NCI-H187 (cell line): ENCODE measurements at places on chromosomes 6 and 20.
A peak's percentile ranks its signal among the peaks of the same experiment; 100 is the strongest.

GRCh38 chr6:67680297-67680932, 954.7 kb upstream of the ADGRB3 start:
- no peak for DNase-seq

DNA sequence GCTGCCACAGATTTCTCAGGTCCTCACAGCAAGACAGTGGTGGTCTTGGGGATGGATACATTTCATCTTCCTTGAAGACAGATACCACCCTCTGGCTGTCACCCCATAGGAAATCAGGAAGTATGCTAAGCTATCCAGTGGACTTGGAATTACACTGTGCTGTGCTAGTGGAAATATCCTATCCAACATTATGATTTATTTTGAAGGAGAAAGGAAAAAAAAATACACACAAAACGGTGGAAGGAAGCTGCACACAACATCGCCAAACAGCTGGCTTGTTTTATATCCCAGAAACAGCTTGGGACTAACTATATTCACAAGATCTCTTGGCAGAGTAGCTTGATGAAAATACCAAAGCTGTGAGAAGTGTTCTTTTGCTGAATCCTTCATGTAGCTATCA, 257.6 kb downstream of the LAMA2 start:
- no peak for DNase-seq

DNA sequence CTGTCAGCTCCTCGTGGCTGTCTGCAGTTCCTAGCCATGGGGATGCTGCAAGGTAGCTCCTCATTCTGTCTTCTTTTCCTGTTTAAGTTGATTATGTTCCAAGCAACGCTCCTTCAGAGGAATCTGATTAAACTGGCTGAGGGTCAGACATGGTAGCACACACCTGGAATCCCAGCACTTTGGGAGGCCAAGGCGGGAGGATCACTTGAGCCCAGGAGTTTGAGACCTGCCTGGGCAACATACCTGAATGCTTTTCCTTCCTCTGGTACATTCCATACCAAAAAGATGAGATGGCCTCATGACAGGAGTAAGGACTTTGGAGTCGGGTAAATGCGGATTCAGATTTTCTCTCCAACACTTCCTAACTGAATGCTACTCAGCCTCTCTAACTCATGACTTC, 246.8 kb upstream of the JARID2 start:
- no peak for DNase-seq

GRCh38 chr20:36573798-36574365, 485 bp downstream of the TGIF2 start:
- no peak for DNase-seq

- no peak for DNase-seq
These were observed 60.4 kb downstream of the HMGCLL1 start for GRCh38 chr6:55518529-55519060.

DNA sequence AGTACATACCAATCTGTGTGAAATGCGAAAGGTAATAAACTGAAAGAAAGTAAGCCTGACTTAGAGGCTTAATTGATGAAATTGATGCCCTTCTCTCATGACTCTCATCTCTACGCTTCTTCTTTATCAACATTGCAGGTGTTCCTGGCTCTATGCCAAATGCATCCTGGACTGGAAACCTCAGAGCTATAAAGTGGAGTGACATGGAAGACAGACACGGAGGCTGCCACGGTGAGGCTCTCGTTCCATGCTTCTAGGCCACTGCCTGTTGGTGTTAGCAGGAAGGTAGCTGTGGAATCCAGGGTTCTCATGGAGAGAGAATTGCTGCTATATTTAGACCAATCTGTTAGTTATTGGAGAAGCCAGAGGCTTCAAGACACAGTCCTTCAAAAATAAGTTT, 73.2 kb downstream of the C6orf52 start:
- DNase-seq, result peak; percentile 4

- no peak for DNase-seq
These were observed 57.8 kb downstream of the PPP1R3G start for GRCh38 chr6:5142915-5143314.

GRCh38 chr6:827431-827830, 134.5 kb upstream of the EXOC2 start:
- DNase-seq, result no peak

GRCh38 chr20:53413186-53413631, 180.4 kb downstream of the ZNF217 start:
- peak; percentile 46 for DNase-seq

DNA sequence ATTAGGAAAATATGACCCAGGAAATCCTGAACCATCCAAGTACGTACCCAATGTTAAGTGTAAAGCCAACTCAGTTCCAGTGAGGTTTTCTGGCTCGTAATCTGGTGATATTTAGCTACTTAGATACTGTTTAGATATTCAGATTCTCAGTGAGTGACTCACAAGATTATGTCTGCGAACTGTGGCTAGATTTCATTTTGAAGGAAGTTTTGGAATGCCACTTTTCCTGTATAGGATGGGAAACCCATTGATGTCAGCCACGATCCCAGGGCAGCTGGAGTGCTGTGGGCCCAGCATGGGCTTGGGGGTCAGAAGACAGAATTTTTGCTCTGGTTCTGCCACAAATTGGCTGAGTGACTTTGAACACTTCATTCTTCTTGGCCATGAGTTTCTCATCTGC, 76.3 kb downstream of the TMEM170B start:
- no peak for DNase-seq

- no peak for DNase-seq
These were observed 162.3 kb upstream of the PDE10A start for GRCh38 chr6:165825256-165825815.

- no peak for DNase-seq
These were observed 65.8 kb downstream of the MAP3K4 start for GRCh38 chr6:161057103-161058091.

DNA sequence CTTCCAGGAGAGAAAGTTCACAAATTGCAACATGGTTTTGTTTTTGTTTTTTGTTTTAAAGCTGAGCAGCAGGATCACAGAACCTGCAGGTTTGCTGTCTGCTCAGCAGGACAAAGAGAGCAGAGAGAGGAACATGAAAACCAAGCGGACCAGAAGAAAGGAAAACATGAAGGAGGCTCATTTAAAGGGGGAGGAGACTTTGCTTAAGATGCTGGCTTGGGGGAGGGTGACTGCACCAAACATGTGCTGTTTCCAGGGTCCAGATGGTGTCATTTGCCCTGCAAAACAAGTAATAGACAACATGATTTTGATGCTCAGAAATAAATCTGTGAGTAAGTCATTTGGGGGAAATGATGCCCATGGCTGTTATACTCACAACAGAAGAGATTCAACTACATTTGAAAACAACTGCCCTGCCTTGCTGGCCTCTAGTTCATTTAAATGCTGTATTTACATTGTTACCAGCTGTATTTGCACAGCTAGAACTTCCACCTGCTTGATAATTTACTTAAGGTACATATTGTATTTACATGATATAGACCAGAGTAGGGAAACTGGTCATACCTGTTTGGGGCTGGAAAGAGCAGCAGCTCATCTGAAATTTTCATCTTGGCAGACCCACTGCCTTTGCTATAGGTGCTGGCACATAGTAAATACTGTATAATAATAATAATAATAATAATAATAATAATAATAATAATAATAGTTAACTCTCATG, 32.2 kb upstream of the CHD6 start:
- DNase-seq, result peak; percentile 49

DNA sequence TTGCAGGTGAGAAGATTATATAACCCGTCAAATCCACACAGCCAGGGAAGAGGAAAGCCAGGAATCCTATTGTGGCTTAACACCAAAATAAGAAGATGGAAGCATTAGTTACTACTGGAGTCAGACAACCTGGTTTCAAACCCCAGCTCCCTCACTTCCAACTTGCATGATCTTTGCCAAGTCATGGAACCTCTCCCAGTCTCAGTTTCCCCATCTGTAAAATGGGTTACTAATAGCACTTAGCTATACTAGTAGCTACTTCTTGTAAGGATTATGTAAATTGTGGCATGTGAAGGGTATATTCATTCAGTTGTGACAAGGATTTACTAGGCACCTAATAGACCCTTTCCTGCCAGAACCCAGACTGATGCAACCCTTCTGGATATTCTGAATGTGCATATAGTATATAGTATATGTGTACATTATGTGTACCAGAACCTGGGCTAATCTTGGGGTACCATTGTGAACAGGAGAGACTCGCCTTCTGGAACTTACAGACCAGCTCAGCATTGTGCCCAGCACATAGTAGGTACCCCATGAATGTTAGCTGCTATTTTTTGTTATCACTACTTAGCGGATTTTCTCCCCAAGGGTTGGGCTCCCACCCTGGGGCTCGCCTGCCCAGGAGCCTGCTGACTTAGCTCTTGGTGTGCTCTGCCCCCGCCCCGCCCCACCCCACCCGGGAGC, 50.3 kb downstream of the JPH2 start:
- DNase-seq, result no peak

GRCh38 chr6:82740072-82740471, 325.6 kb downstream of the UBE3D start:
- DNase-seq, result no peak

- DNase-seq, result no peak
These were observed 6.3 kb upstream of the SIRPG start for GRCh38 chr20:1663917-1664316.

DNA sequence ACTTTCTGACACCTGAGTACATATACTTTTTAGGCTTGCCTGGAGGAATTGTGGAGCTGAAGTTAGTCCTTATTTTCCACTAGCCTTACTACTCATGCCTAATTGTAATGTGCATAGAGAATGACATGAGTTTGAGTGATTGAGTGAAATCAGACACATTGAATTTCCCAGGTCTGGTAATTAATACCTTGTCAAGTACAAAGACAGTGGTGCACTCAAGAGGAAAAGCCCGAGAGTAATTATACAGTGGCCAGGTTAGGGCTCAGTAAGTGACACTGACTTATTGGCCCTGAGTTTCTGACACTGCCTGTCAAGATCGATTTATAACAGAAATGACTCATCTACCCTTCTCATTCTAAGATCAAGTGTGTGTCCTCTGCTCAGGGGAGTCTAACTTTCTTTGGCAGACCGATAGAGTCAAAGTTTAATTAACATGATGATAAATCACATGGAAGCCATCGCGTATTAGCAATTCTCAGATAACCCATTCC, 288.3 kb downstream of the TPBG start:
- no peak for DNase-seq

DNA sequence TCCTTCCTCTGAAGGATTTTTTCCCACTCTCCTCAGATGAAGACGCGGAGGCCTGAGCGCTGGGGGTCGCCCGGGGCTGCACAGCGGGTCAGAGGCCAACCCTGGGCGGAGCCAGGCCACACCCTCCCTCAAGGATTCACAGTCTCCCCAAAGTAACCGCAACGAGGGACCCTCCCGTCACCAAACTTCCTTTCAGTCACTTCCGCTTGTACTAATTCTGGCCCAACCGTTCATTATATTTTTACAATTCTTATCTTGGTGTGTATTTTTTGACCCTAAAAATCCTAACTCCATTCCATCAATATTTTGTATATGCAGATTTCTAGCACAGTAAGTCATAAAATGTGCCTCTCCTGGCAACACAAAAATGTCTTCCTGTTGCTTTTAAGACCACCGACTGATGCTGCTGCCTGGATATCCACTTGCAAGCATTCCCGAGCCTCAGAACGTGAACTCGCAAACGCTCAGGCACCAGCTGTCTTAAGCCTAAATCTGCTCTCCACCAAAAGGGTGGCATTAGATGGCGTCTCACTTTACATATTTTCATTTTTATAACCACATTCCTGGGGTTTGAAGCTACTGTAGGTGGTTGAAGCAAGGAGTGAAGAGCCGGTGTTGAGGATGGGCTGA, 128.0 kb downstream of the DLL1 start:
- no peak for DNase-seq

- DNase-seq, result no peak
These were observed 48.2 kb upstream of the ADTRP start for GRCh38 chr6:11826779-11827178.

- no peak for DNase-seq
These were observed 21.3 kb downstream of the PLCB1 start for GRCh38 chr20:8153281-8153908.

DNA sequence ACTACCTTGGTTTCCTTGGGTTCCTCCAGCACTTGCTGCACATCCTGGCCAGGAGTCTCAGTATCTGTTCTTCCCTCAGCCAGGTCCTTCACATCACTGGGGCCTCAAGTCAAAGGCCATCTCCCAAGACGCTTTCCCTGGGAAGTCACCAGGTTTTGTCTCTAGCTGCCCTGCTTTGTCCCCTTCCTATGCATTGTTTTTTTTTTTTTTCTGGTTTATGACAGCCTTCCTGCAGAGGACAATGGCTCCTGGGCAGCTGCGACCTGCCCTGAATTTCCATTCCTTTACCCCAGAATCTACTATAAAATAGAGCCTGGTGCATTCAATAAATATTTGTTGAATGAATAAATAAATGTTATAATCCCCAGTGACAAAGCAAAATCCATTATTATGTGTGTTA, 687.3 kb downstream of the QKI start:
- DNase-seq, result no peak

GRCh38 chr6:120410586-120410985, 923.7 kb downstream of the TBC1D32 start:
- DNase-seq, result no peak

DNA sequence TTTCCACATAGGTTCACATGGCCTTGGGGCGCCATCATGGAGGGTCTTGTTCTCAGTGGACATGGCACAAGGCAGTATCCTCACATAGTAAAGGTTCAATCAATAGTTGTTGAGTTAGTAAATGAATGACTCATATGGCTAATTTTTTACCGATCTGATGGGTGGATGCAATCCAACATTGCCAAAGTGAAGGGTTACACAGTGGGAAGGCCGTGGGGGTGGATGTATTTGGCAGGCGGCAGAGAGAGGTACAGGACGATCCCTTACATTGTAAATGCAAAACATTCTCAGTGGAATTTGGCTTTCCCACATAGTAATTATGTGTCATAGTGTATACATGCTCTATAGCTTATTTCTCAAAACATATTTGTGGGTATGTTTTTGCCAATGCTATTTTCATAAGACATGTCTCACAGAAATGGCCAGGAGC, 21.0 kb upstream of the PDE7B start:
- no peak for DNase-seq

DNA sequence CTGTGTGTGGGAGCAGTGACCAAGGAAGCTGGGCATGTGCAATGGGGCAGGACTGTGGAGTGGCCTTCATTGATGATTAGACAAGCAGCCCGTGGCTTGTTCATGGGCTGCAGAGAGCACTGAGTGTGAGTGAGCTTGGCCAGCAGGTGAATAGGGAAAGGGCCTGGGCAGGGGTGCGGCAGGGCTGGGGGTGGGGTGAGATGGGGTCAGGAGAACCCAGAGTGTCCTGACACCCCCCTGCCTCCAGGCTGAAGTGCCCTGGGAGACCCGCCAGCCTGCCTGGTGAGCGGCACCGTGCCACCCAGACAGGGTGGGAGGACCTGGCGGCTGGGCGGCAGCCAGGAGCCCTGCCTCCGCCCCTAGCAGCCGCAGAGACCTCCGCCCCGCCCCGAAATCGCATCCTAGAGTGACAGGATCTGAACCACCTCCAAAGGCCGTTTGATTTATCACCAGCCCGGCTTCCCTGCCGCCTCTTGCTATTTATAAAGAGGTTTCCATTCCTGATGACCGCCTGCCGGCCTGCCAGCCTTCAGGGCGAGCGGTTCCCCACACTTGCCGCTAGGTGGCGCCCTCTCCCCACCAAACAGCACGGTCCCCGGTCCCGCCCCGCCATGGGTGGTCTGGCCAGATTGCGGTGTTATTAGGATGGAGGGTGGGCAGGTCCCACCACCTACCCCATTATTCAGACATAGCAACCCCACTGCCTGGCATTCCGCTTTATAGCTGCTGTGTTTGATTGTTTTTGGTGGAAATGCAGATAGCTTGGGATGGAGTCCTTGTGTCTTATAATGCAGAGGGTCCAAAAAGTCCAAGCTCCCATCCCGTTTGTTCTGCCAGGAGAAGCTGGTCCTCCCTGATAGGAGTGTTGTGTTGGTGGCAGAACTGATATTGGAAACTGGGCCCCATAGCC, 3.5 kb downstream of the MYLK2 start:
- DNase-seq, result peak; percentile 58
